GM23248 (cell line): ENCODE measurements at places on chromosomes 3 and 15.

- peak; percentile 51 for DNase-seq
These were observed 47.5 kb downstream of the ARMC8 start for GRCh38 chr3:138234401-138235179.

GRCh38 chr15:72890043-72890442 is 106.5 kb upstream of the ADPGK start:
- no peak for DNase-seq

DNA sequence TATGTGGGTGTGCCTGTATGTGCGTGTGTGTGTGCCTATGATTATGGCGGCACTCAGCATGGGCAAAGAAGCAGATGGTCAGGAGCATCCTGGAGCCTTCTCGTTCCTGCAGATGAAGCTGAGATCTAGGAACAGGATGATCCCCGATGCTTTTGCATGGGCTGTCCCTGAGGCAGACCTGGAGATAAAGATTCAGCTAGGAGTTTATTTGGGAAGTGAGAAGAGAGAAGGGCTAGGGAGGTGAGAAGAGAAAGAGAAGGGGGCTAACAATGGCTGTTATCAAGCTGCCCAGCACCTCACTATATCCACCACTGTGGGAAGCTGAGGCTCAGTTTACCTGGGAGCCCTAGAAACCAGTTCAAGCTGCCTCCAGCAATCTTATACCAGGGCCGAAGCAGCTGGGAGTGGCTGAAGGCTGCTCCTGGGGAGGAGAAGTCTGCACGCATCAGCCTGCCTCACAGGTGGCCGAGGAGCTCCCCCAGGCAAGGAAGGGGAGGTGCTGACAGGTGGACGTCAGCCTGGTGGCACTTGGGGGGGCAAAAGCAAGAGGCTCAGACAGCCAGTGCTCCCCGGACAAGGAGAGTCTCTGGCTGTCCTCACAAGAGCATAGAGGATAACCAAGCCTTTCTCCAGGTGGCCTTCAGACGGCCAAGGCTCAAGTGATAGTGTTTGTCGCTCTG is 94.0 kb upstream of the IQSEC1 start:
- no peak for DNase-seq

DNA sequence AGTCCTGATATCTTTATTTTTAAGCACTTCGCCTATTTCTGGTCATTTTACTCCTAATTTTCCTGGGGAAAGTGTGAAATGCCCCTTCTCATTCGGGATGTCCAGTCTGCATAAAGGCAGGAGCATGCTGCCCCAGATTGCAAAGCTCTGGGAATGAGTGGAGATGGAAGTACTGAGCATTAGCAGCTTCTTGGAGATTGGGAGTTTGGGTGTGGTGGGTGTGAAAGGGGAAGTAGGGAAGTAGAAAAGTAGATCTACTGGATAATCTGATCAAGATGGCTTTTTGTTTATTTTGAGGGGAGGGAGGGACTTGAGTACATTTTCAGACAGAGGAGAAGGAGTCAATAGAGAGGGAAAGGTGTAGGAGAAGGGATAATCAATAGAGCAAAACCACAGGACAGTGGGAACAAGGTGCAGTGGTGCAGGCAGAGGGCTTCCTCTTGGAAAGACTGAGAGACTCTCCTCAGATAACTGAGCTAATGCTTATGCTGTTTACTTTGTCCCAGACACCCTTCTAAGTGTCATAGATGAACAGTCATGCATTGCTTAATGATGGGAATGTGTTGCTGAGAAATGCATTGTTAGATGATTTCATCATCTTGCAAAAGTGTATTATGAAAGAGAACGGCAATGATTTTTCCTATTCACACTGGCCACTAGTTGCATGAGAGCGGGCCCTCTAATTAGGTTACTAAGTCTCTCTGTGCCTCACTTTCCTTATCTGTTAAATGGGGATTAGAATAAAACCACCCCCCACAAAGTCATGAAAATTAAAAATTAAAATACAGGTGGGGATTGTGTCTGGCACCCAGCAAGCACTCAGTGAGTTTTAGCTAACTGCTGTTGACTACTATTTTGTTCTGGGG is 45.5 kb downstream of the PHLDB2 start:
- DNase-seq: peak; percentile 94

- no peak for DNase-seq
These were observed 19.3 kb downstream of the DNASE1L3 start for GRCh38 chr3:58191361-58191991.

DNA sequence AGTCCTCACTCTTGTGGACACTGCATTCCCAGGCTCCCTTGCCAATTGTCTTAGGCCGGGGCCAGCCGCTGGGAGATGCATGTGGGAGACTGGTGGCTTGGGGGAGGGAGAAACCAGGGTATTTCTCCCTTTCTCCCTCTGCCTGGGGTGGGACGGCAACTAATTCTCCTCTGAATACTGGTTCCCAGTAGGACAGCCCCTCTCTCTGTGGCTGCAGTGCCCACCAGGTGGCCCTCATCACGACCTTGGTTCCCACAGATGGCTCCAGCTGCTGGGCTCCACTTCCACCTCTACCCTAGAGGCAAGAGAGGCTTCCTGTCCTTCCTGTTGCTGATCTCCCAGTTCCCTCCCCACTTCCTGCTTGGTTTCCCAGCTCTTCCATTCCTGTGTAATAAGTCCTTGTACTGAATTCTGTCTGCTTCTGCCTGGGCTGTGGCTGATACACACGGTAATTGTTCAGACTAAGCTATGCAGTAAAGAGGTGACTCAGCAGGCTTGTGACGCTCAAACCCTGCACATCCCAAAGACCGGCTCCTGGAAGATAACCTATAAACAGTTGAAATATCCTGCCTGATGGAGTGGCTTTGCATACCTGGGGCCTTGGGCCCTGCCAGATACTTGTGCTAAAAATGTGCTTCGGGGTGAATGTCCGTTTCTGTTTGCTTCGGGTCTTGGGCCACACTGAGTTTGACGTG is 20.4 kb upstream of the COPG1 start:
- peak; percentile 88 for DNase-seq

GRCh38 chr3:167160781-167161180 is 219.3 kb downstream of the ZBBX start:
- DNase-seq: no peak

GRCh38 chr3:87082796-87083440 is 92.0 kb upstream of the VGLL3 start:
- peak; percentile 82 for DNase-seq

- peak; percentile 34 for DNase-seq
These were observed 38.0 kb downstream of the SRPRB start for GRCh38 chr3:133843634-133844033.

DNA sequence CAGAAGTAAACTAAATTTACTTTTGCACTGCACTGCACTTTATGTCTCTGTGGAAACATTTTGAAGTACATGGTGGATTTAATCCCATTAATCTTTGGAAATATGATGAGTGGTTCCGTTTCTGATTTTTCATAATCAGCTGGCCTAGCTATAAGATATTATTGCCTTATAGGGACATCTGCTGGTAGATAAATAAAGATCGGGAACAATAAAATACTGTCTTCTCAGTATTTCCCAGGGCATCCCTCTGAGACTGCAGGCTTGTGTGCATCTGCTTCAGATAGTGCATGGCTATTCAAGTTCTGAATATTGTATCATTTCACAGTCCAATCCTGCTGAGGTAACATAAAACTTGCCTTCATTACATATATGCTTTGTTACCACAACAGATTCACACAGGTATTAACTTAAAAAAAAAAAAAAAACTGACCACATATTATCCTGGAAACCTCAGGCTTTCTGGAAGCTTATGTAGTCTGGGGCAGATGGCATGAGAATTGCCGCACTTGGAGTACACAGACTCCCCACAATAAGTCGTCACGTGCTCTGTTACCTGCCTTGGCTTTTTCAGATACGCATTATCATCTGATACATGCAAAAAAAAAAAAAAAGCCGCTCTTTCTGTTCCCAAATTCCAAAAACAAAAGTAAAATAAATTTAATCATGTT is 330.8 kb upstream of the AGTR1 start:
- peak; percentile 55 for DNase-seq

DNA sequence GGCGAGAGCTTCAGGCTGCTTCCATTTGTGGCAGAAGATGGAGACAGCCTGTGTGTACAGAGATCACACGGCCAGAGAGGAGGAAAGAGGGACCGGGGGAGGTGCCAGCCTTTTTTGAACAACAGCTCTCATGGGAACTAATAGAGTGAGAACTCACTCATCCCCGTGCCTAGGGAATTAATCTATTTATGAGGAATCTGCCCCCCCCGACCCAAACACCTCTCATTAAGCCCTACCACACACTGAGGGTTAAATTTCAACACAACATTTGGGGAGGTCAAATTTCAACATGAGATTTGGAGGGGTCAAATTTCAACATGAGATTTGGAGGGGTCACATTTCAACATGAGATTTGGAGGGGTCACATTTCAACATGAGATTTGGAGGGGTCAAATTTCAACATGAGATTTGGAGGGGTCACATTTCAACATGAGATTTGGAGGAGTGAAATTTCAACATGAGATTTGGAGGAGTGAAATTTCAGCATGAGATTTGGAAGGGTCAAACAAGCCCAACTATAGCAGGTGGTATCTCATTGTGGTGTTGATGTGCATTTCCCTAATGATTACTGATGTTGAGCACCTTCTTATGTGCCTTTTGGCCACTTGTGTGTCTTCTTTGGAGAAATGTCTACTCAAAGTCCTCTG is 20.6 kb upstream of the RFTN1 start:
- DNase-seq: no peak

GRCh38 chr3:36786921-36787890 is 22.9 kb upstream of the DCLK3 start:
- no peak for DNase-seq

DNA sequence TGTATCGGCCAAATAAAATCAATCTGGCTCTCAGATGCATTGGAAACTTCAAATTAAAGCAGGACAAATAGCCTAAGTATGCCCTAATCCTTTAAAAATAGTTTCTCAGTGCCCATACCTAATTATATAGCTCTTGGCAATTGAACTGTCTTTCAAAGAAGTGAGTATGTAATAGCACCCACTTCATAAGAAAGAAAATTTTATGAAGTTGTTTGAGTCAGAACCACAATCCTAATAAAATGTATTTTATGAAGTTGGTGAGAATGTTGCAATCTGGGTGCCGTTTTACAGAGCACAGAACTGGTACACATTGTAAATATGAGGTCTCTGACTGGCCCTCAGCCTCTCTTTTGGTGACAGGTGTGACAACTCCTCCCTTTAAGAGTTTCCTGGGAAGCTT is 45.4 kb downstream of the EPHB1 start:
- no peak for DNase-seq

GRCh38 chr15:98826658-98827057 is 178.3 kb downstream of the IGF1R start:
- no peak for DNase-seq

DNA sequence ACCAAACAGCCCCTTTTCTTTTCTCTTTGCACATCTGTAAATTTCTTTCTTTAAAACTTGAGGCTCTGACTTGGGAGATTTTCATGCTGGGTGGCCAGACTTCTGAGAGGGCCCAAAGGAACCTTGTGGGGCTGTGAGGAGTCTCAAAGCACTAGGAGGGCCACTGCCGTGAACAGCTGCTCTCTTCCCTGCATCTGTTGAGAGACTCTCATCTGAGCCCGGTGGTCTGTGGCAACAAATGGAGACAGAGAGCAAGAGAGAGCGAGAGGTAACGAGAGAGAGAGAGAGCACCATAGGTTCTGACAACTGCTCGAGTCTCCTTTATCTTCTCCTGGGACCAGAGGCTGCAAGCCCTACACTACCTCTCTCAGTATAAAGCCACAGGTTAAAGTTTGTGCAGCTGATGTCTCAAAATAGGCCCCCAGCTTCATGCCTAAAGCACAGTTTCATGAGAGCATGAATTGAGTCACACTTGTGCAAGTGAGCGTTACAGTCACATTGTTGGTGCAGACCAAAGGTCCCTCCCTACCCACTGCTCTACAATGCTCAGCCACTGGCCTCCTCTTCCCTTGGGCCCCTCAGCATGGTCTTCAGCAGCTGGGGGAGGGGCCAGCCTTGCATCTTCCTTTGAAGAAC is 60.7 kb downstream of the ZNF621 start:
- no peak for DNase-seq

- DNase-seq: peak; percentile 99
These were observed 11.3 kb downstream of the NRROS start for GRCh38 chr3:196650740-196651311.

DNA sequence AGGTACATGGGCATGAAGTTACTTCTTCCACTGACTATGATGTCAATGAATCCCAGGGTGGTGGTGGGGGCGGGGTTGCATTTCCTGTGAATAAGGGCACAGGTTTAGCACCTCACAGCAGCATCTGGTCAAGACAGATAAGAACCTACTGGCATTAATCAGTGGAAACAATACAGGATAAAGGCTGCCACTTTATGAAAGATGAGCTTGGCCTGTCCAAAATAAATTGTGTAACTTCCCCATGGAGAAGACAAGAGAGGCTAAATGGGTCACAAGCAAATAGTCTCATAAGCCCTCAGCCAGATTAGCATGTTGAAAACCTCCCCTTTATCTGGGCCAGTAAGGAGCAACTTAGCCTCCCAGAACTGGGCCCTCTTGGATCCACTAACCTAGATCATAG is 27.4 kb upstream of the PLSCR2 start:
- DNase-seq: no peak

DNA sequence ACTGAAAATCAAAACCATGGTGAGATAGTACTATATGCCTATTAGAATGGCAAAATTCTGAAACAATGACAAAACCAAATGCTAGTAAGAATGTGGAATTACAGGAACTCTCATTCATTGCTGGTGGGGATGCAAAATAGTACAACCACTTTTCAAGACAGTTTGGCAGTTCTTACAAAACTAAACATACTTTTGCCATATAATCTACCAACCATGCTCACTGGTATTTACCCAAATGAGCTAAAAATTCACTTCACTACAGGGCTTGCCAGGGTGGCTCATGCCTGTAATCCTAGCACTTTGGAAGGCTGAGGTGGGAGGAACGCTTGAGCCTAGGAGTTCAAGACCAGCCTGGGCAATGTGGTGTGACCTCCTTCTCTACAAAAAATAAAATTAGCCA is 40.0 kb downstream of the MYO9A start:
- no peak for DNase-seq

- no peak for DNase-seq
These were observed 198.9 kb downstream of the ROBO1 start for GRCh38 chr3:79568938-79569337.

- peak; percentile 65 for DNase-seq
These were observed 15.4 kb upstream of the CSPG4 start for GRCh38 chr15:75727851-75728715.

DNA sequence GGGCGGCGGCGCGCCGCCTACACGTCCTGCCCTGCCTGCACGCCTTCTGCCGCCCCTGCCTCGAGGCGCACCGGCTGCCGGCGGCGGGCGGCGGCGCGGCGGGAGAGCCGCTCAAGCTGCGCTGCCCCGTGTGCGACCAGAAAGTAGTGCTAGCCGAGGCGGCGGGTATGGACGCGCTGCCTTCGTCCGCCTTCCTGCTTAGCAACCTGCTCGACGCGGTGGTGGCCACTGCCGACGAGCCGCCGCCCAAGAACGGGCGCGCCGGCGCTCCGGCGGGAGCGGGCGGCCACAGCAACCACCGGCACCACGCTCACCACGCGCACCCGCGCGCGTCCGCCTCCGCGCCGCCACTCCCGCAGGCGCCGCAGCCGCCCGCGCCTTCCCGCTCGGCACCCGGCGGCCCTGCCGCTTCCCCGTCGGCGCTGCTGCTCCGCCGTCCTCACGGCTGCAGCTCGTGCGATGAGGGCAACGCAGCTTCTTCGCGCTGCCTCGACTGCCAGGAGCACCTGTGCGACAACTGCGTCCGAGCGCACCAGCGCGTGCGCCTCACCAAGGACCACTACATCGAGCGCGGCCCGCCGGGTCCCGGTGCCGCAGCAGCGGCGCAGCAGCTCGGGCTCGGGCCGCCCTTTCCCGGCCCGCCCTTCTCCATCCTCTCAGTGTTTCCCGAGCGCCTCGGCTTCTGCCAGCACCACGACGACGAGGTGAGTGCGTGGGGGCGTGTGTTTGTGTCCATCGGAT is 602 bp downstream of the TRIM71 start:
- no peak for DNase-seq
